ENCODE measurements at places on chromosomes 12 and 14. TPM values are rescaled to one million over a fixed set of nuclear protein-coding genes. Genes with fewer than 3 reads are reported as not detected.

HOXC9 gene
- total RNA-seq, result 0.28 TPM

CLEC2A gene
- total RNA-seq, result not detected

CFAP251 gene
- total RNA-seq, result 3.3 TPM

ALDH6A1 gene
- total RNA-seq, result 57.3 TPM

PRH2 gene
- total RNA-seq, result 0.18 TPM

SERPINA1 gene
- total RNA-seq, result not detected

CCER1 gene
- not detected for total RNA-seq

CD163 gene
- total RNA-seq, result not detected

CABP1 gene
- 2.1 TPM for total RNA-seq

TSPAN11 gene
- 0.18 TPM for total RNA-seq

RPL10L gene
- total RNA-seq, result not detected

ANHX gene
- total RNA-seq, result not detected

BRMS1L gene
- 2.3 TPM for total RNA-seq

PIK3C2G gene
- total RNA-seq, result not detected

NRL gene
- total RNA-seq, result 0.28 TPM
